Stimulated activated CD8-positive, alpha-beta memory T cell treated with anti-CD3 and anti-CD28 coated beads, Interleukin-15, amount 100 ng/mL, for 1 hour (primary cell): ENCODE measurements at places on chromosomes 2 and 18.

DNA sequence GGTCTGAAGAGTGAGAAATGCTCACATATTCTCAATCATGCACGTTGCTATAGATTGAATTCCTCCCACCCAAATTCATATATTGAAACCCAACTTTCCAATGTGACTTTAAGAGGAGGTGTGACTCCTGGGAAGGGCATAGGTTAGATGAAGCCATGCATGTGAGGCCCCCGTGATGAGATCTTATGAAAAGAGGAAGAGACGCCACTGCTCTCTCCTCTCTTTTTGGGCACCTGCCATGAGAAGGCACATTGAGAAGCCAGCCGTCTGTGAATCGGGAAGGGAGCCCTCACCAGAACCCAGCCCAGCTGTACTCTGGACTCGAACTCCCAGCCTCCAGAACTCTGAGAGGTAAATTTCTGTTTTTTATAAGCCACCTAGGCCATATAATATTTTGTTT lies 842.6 kb upstream of the SALL3 start:
- no peak for DNase-seq

- DNase-seq: no peak
Measured at GRCh38 chr2:39642051-39642718, 23.5 kb upstream of the TMEM178A start.

- no peak for DNase-seq
Measured at GRCh38 chr2:195543902-195544894, 112.8 kb upstream of the SLC39A10 start.

GRCh38 chr18:31399306-31400032 lies 22.9 kb downstream of the DSG4 start:
- DNase-seq: no peak

- DNase-seq: no peak
Measured at GRCh38 chr2:190641469-190641868, 7.4 kb upstream of the NAB1 start.

- no peak for DNase-seq
Measured at GRCh38 chr2:20398956-20399567, 47.8 kb upstream of the RHOB start.

DNA sequence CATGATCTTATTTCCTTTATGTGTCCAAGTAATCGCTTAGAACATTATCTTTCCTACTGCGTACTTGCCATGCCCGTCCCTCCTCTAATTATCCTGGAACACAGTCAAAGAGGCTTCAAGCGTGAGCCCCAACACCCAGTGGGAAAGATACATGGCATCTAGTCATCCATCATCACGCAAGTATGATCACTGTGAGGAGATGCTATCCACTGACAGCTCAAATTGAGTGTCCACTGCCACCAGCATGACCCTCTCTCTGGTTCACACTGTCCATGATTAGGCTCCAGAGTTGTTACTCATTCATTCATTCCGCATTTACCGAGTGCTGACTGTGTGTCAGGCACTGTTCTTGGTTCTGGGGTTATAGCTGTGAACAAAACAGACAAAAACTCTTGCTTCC lies 124.6 kb downstream of the COPS8 start:
- DNase-seq: no peak

GRCh38 chr2:172373766-172374165 lies 53.6 kb upstream of the ITGA6 start:
- DNase-seq: no peak

- no peak for DNase-seq
Measured at GRCh38 chr2:33268246-33268831, 208.1 kb upstream of the RASGRP3 start.

DNA sequence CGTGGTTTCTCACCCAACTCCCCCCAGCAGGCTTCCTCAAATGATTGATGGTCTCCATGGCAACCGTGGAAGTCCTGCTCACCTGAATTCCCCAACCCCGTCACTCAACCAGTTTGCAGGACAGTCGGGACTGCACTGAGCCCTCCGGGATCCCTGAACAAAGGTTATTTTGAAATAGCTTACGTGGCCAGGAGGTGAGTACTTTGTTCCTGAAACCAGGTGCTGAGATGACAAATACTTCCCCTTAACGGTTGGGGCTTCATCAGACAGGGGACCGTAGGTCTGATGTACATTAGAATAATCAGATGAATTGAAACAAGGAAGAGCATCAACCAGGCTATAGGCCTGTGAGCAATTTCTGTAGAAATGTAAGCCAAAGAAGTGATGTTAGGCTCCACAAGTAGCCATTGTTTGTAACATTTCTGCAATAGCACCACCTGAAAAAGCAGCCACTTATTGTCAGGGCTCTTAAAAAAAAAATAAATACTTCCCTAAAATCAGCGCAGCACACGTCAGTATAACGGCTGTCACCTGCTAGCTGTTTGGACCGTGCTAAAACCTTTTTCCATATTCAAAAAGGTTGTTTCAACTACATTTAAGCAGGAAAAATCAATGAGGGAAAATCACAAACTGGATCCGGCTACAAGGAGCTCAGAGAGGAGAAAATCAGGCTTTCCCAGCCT lies 206.4 kb upstream of the ID2 start:
- DNase-seq: no peak

DNA sequence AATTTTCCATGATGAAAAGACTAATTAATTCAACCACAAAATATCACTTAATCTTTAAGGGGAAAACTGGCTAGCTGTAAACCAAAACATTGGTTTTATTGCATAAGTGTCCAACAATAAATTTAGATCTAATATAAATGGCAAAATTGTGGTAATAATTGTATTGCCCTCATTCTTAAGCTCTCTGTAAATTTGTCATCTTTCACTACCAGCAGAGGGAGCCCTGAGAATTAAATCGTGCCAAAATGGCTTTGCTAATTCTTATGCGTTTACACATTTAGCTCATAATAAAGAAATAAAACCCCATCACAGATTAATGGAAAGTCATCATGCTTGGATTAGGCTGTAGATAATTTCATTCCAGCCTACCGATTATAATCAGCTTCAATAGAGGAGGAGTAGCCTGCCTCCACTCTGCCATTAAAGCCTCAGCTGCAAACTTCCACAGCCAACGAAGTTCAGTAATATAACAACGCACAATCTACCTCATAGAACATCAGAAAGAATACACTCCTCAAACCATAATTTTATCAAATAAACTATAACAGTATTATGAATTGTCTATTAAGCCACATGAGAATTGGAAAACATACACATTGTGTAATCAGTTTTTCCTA lies 70.0 kb upstream of the ATP5MC3 start:
- DNase-seq: no peak

DNA sequence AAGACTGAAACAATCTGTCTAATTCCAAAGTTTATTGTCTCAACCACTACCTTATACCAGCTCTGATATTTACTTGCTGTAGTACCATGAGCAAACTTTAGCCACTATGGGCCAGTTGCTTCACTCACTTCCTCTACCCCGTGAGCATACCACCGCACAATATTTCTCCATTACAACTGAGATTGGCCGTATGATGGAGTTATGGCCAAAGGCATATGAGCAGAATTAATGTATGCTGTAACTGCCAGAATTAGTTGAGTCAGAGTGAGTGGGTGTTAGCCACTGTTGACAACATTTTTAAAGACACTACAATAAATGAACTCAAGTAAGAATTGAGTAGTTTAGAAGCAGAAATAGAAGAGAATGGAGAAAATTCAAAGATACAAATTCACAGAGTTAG lies 69.7 kb downstream of the LRATD1 start:
- DNase-seq: no peak

DNA sequence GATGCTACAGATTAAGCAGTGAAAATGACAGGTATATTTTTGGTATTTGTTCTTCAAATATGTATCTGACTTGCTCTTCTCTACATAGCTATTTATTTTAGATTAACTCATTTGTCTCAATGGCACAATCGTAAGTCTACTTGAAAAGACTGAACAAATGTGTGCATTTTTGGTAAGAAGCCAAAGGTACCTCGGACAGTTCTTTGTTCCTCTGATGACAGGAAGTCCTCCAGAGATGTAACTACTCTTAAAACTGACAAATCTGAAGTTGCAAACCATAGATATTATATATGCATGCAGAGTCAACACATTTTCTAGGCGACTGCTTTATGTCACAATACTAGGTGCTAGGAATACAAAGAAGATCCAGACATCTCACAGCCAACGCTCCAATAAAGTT lies 36.7 kb downstream of the NDUFAF7 start:
- no peak for DNase-seq

DNA sequence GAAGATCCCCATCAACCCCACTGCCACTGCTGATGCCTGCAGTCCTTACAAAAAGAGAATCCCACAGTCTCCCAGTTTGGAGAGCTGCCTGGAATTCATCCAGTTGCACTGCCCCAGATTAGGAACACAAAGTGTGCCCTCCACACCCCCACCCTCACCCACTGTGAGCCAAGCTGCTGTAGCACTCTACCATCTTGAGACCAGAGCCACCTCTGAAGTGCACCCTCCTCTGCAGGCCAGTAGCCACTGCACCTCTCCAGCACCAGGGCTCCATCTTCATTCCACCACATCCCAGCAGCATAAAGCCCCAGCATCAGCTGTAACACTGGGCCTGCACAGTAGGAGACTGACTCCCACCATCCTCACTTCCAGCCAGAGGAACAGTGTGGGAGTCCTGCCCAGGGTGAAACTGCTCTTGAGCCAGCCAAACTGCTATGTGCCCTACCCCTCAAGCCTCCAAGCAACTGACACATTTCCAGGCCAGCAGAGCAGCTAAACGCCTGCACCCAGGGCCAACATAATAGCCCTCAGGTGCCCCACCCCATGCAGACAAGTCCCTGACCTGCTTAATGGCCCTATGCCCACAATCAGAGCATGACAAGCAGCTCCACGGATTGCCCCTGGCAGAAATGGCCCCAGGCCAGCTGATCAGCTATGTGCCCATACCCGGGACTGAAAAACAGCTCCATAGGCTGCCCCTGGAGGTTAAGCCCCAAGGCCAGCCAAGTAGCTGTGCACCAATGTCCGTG lies 206.0 kb downstream of the ATAD2B start:
- no peak for DNase-seq

GRCh38 chr2:237549643-237550415 lies 16.5 kb upstream of the PRLH start:
- DNase-seq: no peak

DNA sequence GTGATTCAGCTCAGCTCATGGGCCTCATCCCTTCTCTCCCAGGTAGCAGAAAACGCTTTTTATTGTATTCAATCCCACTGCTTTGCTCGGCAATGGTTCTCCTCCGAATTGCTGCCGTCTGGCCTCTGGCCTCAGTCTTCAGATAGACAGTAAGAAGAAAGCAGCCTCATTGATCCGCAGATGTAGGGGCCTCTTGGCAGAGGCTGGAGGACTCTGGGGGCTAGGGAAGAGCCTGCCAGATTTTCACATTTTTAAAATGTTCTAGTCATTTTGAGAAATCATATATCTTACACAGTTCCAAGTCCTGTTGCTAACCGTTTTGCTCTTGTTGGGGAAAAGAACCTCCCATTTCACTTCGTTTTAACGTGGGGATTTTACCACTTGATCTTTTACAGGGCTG lies 123.3 kb downstream of the RNF144A start:
- DNase-seq: no peak

DNA sequence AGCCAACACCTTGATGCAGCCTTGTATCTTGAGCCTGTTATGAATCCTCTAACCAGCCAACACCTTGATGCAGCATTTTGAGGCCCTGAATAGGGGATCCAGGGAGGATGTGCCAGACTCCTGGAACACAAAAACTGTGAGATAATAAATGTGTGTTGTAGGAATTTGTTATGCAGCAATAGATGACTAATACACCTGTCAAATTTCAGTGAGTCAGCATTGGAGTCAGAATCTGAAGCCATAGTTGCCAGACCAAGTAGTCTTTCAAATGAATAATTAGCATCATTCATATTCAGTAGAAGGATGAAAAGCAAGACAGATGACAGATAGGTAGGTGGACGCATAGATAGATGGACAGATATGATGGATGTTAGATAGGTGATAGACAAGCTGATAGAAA lies 942.5 kb upstream of the SLC39A10 start:
- DNase-seq: no peak

GRCh38 chr2:23330214-23330613 lies 54.8 kb upstream of the KLHL29 start:
- DNase-seq: no peak

DNA sequence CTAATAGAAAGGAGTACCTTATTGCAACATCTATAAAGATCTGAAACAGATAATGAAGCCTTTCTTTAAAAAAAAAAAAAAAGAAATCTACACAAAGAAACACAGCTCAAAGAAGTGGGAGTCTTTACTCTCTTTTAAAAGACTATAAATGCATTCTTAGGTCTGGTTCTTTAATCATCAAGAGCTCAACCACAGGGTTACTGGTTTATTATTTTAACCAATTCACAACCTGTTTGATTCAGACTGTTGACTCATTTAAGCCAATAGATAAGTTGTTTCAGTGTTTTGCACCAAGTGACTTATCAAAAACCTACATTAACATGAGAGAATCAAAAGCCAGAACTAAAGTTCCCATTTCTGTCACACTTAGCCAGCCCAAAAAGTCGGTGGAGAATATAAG lies 93.1 kb downstream of the TCF4 start:
- DNase-seq: no peak

- DNase-seq: no peak
Measured at GRCh38 chr2:231634951-231635875, 42.5 kb downstream of the TEX44 start.

- DNase-seq: no peak
Measured at GRCh38 chr2:36147670-36148390, 207.7 kb upstream of the CRIM1 start.

GRCh38 chr2:48883661-48884060 lies 128.1 kb upstream of the LHCGR start:
- DNase-seq: no peak

DNA sequence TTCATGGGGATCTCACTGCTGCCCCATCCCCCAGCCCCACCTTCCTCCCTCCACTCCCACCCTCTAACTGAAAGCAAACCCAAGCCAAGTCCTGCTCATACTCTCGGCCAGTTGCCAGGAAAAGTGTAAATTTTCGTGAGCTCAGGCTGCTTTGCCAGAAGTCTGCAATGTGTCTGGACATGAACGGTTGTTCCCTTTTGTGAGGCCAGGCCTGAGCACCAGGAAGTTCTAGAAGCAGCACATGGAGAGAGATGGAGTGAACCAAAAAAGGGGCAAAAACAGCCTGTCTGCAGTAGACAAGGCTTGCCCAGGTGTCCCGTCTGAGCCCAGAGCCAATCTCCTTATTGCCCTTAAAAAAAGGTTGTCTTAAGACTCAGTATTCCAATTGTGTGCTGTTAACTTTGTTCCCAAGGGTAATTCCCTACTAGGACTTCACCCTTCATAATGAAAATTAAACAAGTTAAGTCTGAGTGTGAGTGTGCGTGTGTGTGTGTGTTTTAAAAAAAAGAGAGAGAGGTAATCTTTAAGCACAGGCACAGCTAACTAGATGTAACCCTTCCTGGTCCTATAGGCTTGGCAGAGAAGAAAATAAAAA lies 247.1 kb downstream of the BCL11A start:
- DNase-seq: no peak

- DNase-seq: no peak
Measured at GRCh38 chr2:225994748-225995405, 595.4 kb downstream of the NYAP2 start.
